Activated naive CD4-positive, alpha-beta T cell (primary cell): ENCODE measurements at places on chromosomes 7 and 10.

GRCh38 chr10:28494420-28494819 is 38.5 kb upstream of the WAC start:
- no peak for DNase-seq

GRCh38 chr7:158252081-158252836 is 335.4 kb downstream of the PTPRN2 start:
- no peak for DNase-seq

DNA sequence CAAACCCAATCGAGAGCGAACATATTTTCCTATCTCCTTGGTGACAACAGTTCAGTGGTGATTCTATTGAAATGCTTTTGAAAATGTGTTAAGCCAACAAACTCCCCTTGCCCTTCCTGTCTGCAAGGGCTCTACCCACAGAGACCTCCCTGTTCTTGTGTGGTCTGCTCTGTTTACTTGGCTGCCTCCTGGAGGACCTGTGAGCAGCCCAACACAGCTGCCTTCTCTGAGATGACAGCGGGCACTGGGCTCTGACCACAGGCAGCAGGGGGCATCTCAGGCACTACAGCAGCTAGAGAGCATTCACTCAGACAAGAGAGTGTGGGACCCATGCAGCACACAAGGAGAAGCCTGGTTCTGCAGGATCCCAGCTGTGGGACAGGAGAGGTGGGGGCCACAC is 416.4 kb downstream of the TCERG1L start:
- no peak for DNase-seq

DNA sequence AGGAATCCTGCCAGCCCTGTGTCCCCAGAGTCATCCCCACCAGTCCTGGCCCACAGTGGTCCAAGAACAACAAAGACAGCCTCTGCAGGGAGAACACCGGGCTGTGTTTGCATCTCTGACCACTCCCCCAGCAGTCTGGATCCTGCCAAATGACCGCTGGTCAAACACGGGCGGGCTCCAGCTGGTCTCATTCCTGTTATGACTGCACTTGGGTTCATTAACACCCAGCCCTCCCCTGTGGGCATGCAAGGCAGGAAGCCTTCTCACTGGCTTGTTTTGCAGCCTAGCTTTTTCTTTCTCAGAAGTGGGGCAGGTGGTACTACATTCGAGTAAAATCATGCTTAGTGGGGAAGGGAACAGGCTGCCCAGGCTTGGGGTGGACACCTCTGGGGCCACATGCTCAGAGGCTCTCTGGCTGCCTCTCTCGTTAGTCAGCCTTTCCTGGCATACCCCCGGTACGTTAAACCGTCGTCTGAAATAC is 190.0 kb downstream of the PLXNA4 start:
- DNase-seq: no peak

DNA sequence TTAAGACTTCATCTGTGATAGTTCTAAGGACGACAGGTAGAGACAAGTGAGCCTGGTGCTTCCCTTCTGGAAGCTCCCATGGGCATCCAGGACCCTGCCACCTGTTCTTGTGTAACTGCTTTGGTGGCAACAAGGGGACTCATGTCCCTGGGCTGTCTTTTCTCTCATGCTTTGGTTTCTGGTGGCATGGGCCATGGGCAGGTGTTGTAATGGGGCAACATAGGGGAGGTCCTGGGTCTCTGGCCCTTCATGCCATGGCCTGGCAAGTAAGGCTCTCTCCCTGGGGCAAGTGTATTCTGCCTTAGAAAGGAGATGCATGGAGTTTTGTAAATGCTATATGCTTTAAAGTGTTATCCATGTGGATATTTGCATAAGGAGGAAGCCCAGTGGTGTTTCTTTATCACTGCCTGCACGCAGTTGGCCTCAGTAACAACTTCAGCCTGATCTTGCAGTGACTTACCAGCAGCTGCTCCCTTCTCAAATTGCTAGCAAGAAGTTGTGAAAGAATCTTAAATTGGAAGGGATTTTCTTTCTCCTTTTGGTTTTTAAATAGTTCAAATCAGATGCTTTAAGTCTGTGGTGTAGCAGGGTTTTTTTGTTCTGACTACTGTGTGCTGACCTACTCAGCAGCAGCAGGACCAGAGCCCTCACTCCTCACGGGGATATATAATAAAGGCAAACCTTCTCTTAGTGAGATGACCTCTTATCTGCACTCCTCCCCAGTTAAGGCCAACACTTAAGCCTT is 39.9 kb downstream of the OGDH start:
- DNase-seq: no peak

DNA sequence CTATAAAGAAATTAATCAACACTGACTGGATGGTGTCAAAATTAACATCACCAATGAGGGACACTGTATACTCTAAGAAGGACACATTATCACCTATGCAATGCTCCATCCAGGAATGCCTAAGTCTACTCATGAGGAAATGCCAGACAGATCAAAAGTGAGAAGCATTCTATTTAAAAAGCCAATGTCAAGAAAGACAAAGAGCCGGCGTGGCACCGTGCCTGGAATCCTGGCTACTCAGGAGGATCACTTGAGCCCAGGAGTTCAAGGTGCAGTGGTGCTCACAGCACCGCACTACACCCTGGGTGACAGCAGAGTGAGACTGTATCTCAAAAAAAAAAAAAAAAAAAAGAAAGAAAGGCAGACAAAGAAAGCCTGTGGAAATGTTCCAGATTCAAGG is 45.5 kb upstream of the ANAPC16 start:
- no peak for DNase-seq

DNA sequence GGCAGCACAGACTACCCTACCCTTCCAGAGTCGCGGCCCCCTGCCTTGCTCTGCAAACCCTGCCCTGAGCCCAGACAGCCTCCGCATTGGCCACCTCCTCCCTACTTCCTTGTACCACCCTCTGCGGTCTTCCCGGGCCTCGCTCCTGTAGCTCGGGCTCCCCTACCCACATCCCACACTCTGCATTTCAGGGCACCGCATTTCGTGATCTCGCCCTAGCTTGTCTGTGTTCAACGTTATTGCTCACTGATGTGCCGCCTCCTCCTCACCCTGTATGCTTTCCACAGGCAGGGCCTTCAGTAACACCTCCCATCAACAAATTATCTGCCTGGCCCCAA is 6.6 kb downstream of the PDIA4 start:
- DNase-seq: no peak

- DNase-seq: no peak
These were observed 613.2 kb downstream of the SDK1 start for GRCh38 chr7:3914051-3914775.

- DNase-seq: no peak
These were observed 87.6 kb upstream of the GNAI1 start for GRCh38 chr7:80047032-80047431.

- DNase-seq: no peak
These were observed 31.1 kb upstream of the CRHR2 start for GRCh38 chr7:30713392-30713791.

DNA sequence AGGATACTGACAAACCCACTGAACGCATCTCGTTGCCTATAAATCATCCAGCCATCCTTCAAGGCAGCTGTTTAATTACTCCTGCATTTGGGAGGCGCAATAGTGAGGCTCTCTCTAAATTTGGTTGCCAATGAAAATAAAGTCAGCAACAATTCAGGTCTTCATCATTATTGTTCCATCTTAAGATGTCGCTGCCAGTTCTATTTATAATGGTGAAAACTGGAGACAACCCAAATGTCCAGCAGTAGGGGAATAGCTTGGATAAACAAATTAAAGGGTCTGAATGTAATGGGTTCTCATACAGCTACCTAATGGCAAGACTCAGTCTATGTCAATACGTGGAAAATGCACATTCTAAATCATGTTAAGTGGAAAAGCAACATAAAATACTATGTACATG is 120.1 kb upstream of the PLXNA4 start:
- no peak for DNase-seq

DNA sequence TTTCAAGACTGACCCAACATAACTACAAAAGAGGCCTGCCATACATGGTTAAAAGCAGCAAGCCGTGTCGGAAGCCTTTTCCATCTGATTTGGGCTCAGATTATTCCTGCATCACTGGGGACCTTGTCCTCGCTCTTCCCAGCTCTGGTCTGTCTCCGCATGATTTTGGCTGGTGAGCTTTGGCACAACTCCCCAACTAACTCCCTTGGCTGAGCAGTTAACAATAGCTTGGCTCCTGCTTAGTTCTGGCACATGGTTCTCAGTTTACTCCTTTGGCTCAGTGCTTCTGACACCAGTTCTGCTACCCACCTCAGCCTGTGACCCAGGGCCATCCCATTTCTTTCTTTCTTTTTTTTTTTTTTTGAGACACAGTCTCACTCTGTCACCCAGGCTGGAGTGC is 17.0 kb downstream of the AGK start:
- no peak for DNase-seq

DNA sequence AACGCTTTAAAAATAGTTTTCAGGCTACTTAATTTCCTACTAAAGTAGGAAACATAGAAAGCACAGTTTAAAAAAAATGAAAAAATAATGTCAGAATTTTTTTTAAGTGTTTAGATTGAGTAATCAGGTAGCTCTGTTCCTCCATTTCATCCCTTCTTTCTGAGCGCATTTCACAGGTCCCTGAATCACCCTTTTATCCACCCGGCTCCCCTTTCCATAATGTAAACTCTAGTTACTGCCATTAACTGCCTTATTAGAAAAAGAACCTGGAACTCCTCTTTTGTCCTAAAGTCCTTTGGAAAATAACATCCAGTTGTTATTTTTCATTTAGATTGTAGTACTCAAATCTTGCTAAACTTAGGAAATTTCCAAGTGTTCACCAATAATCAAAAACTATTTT is 5.8 kb downstream of the KCND2 start:
- DNase-seq: no peak

DNA sequence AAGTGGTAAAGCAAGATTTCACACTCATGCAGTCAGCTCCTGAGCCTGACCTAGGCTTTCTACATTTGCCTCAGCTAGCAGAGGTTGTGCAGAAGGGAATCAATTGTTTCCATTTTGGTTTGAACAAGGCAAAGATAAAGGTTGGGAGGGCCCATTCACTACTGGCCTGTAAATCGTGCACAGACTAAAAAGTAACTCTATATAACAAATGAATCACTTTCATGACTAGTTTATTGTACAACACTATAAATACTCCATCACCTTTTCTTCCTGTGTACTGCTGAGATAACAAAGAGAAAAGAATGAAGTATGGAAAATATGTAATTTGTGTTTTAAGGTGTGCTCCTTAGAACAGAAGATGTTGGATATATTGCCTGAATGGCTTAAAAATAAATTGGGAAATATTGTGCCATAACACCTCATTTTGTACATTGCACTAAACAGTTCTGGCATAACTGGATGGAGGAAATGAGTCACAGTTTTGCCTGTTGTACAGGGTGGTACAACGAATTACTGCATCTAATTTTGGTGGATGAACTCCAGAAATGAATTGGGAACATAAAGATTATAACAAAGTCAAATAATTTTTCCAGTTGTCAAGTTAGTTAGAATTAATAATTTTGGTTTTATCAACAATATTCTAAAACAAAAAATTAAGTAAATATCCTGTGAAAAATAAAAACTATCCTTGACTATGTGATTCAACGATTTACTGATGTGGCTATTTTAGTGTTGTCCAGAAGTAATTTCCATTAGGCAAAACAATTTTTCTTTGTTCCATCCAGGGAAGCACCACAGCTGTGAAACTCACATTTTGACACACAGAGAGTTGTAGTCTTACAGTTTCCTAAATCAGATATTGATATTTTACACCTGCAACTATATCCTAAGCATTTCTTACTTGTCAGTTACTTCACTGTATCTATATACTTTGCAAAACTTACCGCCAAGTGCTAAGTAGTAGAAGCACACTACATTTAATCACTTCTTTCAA is 18.0 kb downstream of the SEMA3C start:
- no peak for DNase-seq

DNA sequence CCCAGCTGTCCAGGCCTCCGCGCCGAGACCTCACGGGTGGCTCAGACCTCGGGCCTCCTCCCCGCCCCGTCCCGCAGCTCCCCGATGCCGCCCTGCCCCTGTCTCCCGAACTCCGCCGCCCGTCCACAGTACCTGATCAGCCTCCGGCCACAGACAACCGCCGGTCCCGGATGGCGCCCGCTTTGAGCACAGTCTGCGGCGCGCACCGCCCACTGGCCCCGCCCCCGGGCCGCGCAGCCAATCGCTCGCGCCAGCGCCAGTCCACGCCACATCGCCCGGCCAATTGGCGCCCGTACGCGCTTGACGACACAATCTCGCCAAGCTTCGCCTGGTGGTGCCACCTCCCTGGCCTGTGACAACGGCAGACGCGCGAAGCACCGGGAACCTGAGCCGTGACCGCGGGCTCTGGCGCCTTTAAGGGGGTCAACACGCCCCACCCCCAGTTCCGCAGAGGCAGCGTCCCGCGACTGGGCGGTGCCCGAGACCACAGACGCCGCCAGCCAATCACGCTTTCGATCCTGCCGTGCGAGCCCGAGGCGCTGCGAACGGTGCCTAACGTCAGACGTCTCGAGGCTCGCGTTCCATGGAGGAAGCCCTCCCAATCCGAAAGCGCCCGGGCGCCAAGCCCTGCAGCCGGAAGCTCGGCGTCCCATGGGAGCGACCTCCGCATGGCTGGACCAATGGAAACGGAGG is at the start of gene IDI1:
TSS of gene IDI1 (minus strand) at position 388 of the 693 bp plus-strand sequence. CDS start at position 272, 116 bp downstream.
- peak; percentile 93 for DNase-seq
